Stimulated activated CD4-positive, alpha-beta T cell treated with anti-CD3 and anti-CD28 coated beads, TNF-alpha, amount 100 ng/mL, for 1 hour (primary cell): ENCODE measurements at places on chromosomes 12 and 14.

- DNase-seq, result no peak
Observed at GRCh38 chr14:102941419-102942011, 19.1 kb downstream of the AMN start.

GRCh38 chr14:54864526-54864925 lies 38.1 kb downstream of the GCH1 start:
- no peak for DNase-seq

DNA sequence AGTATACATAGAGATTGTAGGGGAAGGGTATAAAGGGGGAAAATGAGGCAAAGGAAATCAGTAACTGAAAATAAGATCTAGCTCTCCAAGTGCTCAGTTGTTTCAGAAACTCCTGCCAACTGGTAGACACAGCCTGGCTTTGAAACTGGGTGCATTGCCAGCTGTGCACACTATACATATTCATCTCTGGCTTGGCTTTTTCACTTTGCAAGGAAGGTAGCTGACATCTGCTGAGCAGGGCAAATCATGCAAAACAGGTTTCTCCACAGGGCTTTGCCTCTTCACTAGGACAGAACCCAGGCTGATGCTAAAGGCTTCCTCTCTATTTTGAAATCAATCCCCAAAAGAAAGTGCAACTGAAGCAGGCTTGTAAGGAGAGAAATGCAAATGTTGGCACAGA lies 101.5 kb downstream of the HELB start:
- DNase-seq, result no peak

GRCh38 chr14:59857328-59857727 lies 13.2 kb downstream of the RTN1 start:
- no peak for DNase-seq

DNA sequence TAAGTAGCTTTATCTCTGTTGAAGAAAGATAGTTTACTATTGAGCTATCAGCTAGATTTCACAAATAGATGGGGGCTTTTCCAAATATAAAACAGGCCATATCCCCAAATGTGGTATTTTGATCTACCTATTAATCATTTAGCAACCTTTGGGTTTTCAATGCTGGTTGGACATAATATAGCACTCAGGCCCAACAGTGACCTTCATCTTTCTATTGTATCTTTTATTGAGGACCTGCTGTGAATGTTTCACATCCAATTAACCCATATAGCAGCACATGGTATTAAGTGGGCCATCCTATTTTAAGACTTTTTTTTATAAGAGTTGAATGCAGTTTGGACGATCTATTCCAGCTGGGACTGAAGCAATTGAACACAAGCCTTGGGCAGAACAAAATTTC lies 10.0 kb upstream of the NR1H4 start:
- DNase-seq, result no peak

DNA sequence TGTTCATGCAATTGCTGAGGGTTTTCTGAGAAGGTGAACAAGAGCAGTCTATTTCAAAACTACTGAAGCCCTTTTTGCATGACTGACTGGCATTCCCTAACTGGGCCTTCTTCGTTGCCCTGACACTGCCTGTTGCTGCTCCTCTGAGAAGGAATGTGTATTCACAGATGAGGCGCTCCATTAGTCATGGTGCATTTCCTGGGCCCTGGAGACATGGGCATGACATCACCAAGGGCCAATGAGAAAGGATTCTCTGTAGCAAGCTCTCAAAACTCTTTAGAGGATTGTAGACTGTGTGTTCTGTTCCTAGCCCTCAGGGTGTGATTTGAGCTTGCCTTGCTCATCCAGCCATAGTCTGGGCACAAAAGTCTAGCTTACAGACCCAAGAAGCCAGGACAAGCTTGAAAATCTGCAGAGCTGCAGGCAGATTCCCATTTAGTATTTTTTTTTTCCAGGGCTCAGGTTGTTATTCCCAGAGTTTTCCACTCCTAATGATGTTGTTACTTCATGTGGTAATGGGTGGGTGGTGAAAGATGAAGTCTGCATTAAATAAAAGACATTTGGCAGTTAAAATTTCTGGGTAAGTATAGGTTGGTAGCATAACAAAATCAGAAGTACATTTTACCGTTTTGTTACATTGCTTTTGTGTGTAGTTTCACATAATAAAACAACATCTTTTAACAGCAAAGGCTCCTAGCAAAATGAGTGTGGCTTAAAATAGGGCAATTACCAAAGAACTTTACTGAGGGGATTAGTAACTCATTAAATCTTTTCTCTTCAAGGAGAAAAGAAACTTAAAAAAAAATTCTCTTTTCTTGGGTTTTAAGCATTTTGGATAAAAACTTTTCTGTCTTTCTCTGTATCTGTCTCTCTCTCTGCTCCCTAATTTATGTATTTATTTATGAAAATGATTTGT lies 318.4 kb downstream of the RAD51B start:
- no peak for DNase-seq

DNA sequence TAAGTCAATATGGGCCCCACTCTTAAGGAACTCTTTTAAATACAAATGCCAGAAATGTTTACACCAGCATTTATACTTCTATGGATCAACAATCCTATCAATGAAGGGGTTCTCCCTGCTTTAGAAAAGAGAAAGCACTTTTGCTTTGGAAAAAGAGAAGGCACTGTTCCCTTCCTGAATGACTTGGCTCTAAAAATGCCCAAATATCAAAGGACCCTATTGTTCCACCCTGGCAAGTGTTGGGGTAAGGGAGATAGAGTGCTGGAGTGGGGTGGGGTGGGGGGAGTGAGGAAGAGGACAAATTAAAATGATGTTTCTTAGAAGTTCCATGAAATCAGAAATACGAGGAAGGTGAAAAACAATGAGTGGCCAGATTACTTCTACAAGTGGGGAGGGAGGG lies 131.6 kb upstream of the GRIN2B start:
- DNase-seq, result no peak

GRCh38 chr14:65943916-65944410 lies 531.4 kb downstream of the FUT8 start:
- DNase-seq, result no peak

DNA sequence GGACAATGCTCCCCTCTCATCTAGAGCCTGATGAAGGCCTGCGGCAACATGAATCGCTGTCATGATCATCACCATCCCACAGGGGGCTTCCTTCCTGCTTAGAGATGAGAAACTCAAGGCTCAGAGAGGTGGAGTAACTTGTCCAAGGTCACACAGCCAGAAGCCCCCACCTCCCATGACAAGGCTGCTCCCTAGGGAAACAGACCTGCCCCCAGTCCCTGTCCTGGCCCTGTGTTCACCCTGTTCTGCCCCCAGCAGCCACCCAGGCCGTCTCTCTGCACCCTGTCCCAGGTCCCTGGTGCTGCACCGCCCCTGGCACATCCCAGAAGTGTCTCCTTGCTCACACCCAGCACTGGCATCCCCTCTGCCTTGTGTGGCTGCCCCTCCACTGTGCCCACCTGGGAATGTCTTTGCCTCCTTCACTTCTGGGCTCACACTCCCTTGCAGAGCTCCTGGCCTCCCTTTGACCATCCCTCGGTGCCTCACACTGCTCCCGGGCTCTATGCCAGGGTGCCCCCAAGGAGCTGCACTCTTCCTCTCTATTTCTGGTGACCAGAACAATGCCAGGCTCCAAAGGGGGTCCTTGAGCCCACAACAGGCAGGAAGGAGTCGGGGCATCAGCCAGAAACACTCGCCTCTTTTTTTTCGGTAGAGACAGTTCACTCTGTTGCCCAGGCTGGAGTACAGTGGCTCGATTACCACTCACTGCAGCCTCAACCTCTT lies 70.5 kb downstream of the BCL11B start:
- no peak for DNase-seq

DNA sequence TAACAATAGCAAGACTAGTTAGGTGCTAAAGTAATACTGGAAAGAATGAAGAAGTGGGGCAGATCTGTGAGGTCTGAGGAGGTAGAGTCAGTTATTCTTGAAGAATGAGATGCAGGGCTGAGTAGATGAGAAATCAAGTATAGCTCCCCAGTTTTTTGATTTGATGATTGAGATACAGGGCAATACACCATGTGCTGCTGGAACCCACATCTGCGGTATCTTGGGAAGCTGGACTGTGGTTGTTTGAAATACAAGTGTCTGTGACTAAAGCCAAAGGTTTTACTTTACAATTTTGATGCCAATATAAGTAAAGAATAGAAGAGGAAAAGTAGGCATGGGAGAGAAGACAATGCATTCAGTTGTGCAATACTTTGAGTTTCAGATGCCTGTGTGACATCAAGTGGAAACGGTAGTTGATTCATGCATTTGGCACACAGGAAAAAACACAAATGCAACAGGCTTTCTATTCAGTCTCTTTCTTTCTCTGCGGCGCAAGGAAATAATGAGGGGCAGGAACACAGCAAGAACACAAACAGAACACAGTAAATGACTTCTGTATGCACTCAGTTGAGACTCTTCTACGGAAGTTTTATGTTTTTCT lies 190.2 kb upstream of the SLC38A2 start:
- DNase-seq, result no peak

DNA sequence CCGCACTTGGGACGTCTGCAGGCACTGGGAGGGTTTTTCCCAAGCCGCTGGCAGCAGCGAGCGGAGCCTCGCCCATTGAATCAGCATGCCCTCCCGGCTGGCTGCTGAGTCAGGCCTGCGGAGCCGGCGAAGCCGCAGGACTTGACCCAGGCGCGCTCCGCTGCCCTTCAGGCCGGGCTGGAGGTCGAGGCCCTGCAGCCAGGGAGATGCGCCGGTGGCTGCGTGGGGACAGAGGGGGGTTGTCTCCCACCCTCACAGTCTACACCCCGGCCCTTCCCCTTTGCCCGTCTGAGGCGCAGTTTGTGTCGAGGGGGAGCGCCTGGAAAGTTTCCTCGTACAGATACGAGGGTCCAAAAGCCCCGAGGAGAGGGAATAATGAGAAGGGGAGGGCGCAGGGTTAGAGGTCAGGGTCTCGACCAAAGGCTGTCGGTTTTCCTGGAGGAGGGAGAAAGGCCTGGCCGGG lies 759 bp upstream of the KLC1 start:
- DNase-seq, result no peak

- DNase-seq, result no peak
Observed at GRCh38 chr12:106897082-106897481, 58.6 kb upstream of the TMEM263 start.

DNA sequence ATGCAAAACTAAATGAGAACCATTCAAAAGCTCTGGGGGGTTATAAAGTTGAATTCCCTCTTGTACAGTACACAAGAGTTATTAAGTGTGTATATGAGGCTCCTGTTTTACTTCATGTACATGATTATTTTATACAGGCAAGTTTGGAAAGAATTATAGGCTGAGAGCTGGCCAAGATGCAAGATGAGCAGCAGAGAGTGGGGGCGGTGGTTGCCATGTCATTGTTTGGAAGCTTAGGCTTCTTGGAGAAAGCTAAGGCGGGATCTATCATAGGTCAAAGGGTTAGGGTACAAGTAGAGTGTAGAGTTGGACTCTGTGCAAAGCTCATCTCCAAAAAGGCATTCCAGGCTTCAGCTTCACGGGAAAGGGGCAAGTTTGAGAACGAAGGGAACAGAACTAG lies 297.1 kb upstream of the TBX3 start:
- DNase-seq, result no peak

- no peak for DNase-seq
Observed at GRCh38 chr12:22855456-22855855, 230.5 kb downstream of the ETNK1 start.

GRCh38 chr12:75816897-75817296 lies 214.7 kb downstream of the PHLDA1 start:
- no peak for DNase-seq

DNA sequence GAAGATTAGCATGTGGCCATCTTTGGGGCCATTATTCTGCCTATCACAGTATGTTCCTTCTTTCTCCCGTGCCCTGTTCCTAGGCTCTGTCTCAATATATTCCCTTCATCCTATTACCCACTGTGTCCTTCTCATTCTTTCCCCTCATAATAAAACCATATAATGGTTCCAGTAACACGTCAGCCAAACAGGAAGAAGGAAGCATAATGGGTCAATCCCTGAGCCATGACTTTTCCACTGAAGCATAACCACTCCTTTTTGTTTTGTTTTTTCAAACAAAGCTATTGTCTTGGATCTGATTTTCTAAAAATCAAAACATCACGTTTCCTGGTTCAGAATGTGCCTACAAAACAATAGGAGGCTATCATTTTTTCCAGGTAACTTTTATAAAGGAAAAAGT lies 21.3 kb upstream of the RHOJ start:
- no peak for DNase-seq

DNA sequence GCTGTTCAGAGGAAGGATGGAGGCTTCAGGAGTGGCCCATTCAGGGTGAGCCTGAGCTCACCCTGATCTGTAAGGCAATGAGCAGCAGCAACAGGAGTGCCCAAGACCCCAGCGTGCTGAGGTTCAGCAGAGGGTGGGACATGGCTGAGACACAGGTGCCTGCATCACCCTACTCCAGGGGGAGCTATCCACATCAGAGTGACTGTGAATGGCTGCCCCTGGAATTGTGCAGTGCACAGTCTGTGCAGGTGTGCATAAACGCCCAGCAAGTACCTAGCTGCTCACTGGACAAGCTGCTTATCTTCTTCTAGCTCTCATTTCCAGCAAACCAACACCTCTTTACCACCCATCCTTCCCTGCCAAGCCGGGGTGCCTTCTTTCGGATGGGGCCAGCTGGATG lies 140.6 kb upstream of the PRMT8 start:
- no peak for DNase-seq

DNA sequence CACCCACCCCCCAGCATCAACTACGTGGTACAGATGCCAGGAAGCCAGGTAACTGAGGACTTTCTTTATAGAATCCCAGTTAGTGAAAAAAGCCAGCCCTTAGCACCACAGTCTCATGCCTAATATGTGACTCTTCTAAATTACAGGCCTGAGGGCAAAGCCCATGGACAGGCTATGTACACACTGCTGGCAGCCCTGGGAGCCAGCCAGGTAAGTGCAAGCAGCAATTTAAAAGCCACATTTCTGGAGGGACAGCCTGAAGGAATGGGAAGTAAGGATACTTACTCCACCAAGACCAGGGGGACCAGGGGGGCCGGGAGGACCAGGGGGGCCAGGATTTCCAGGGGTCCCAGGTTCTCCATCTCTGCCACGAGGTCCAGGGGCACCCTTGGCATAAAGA lies 7.0 kb downstream of the COL2A1 start:
- no peak for DNase-seq

- no peak for DNase-seq
Observed at GRCh38 chr12:111154147-111154834, 214.6 kb downstream of the PHETA1 start.

DNA sequence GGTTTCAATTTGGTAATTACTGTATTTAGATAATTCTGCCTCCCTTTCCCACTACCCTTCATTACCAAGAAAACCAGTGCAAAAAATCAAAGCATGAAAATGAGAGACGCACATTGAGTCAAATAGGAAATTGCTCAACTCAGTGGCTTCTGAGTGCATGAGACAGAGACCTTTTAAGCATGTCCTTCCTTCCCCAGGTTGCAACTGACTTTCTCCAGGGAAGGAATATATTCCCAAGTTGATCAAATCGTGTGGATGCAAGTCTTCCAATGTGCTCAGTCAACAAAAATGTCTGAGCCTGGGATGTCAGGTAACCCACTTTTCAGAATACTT lies 12.9 kb downstream of the BMP4 start:
- DNase-seq, result no peak

DNA sequence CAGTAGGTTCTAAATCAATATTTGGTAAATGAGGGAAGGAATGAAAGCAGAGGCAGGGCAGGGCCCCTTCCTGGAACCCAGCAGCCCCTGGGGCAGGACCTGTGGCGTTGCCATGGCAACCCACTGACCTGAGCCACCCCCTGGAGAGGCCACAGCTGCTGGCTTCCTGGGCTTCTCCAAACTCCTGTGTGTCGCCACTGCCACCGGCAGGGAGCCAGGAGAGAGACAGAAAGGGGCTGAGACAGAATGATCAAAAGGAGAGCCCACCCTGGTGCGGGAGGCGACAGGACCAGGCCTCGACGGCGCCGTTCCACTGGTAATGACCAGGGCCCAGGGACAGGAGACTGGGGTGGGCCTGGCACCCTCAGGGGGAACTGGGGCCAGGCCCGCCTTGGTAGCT lies 18.2 kb downstream of the RFX4 start:
- no peak for DNase-seq
